Heart left ventricle (tissue), 16 donors: ENCODE measurements at places on chromosomes 3 and 15. TPM values are rescaled to one million over a fixed set of nuclear protein-coding genes. Genes with fewer than 3 reads are reported as not detected.

Gene CHAC1
- total RNA-seq = 0.72 TPM

DNA sequence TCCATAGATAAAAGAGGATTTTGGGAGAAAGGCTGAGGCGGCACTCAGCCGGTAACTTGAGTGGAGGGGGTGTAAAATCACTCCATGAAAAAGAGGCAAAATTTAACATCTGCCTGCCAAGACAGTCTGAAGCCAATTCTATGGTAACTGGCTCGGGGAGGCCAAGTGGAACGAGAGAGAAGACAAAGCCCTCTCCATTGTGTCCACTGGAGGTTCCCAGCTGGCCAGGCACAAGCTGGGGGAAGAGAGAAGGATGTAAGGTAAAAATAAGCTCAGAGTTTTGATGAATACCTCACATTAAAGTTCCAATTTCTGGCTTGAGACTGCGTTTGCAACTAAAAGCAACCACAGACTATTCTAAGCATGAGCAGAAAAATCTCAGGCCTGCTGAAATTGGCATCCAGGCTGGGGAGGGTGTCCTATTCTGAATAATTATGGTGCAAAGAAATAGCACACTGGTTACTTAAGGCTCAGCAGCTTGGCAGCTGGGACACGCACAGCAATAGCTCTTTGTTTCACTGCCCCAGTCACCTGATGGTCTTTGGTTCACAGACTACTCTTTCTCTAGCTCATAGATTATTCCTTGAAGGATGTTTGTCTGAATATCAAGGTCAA lies 48.8 kb downstream of the CHRD start:
- no peak overlapping the region for H3K4me3 ChIP-seq
- no peaks in the 10 kb centered on the region for H3K27me3 ChIP-seq
- no peak overlapping the region for H3K27ac ChIP-seq
- no peaks in the 10 kb centered on the region for H3K36me3 ChIP-seq
- no peak for DNase-seq

DNA sequence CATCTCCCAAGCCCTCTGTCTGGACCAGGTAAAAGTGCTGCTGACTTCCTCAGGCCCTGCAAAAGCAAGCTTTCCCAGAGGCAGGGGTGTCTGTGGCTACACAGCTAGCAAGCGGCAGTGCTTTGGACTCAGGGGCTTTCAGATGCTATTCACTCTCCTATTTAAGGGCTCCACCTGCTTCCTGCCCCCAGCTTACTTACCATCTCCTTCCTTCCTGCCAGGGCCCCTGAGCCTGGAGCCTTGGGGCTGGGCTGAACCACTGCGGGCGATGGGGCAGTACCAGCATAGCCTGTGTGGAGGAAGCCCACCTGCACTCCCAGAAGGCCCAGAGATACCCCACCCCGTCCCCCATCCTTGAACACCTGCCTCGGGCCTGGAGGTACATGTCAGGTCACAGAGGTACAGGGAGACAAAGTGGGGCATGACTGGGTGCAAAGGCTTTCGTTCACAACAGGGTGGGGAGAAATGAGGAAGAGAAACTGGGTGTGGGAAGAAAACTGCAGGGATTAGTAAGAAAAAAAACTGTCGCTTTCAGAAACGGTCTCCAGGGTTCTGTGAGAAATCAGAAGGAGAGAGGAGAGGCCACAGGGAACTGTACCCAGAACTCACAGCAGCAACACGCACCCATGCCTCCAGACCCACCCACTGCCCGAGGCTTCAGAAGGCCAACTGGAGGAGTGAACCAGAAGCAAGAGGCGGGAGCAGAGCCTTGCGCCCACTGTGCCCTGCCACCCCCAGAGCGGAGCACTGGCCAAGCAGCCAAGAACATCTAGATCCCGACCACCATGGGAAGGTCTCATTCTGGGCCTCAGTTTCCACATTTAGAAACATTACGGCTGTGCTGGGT lies 49.5 kb downstream of the CCDC12 start:
- H3K27me3 ChIP-seq = no peaks in the 10 kb centered on the region
- H3K4me3 ChIP-seq = no peak overlapping the region
- peak overlapping the region; percentile 94 for H3K27ac ChIP-seq
- peaks cover 89% of the 10 kb centered on the region for H3K4me1 ChIP-seq
- no peak for DNase-seq
- H3K36me3 ChIP-seq = peaks cover 41% of the 10 kb centered on the region

DNA sequence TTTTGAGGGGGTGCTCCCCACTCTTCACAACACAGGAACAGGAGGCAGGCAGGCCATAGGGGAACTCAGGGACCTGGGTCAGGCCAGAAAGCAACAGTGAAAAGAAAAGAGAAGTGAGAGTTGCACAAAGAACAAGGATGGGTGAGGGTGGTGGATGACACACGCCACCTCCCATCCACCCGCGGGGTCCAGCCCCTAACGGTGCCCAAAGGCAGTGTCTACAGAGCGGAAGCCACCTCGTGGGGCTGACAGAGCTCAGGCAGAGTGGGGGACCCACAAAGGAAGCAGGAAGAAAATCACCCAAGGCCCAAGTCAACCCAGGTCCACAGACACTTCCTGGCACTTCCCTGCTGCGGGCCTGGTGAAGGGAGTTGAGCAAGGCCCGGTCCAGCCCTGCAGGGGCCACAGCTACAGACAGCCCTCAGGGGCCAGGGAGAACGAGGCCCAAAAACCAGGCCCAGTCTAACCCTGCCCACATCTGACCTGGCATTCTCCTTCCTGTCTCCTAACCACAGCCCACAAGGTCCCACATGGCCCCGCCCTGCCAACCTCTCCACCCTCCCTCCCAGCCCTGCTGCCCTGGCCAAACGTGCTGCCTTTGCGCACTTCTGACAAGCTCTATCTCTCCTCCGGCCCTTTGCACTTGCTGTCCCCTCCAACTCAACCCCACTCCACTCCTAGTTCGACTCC lies 5.9 kb downstream of the NUP210 start:
- DNase-seq = peak; percentile 38
- H3K36me3 ChIP-seq = no peaks in the 10 kb centered on the region
- no peak overlapping the region for H3K4me3 ChIP-seq
- no peak overlapping the region for H3K27ac ChIP-seq

DNA sequence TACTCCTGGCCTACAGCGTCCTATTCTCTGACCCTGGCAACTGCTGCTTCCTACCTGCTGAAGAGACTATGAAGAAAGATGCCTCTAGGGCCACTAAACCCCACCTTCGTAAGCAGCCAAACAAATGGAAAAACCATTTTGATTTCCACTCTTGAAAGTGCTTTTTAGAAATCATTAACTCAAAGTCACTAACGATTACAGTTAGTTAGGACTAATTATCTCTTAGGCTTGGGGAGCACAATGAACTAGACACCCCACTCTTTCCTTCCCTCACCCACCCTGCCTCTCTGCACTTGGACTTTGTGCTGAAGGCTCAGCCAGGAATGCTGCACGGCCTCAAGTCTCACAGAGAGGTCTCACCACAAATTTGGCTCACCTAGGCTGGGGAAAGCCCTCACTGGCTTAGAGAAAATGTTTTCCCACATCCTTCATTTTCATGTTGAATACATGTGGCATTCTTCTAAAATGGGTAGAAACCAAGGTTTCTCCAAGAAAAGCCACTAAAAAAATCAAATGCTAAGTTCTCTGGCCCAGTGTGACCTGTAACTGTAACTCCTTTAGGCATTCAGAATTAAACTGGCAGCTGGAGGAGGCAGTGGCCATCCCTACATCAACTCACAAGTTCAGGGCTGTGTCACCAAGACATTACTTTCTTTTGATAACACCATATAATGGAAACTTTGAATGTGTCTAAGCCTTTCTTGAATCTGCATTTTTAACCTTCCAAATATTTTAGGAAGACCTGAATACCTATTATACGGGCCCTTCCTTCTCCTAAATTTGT lies 47.1 kb downstream of the NPTN start:
- peaks cover 3% of the 10 kb centered on the region for H3K4me1 ChIP-seq
- DNase-seq = no peak
- H3K27me3 ChIP-seq = no peaks in the 10 kb centered on the region
- peaks cover 100% of the 10 kb centered on the region for H3K36me3 ChIP-seq
- no peak overlapping the region for H3K27ac ChIP-seq

DNA sequence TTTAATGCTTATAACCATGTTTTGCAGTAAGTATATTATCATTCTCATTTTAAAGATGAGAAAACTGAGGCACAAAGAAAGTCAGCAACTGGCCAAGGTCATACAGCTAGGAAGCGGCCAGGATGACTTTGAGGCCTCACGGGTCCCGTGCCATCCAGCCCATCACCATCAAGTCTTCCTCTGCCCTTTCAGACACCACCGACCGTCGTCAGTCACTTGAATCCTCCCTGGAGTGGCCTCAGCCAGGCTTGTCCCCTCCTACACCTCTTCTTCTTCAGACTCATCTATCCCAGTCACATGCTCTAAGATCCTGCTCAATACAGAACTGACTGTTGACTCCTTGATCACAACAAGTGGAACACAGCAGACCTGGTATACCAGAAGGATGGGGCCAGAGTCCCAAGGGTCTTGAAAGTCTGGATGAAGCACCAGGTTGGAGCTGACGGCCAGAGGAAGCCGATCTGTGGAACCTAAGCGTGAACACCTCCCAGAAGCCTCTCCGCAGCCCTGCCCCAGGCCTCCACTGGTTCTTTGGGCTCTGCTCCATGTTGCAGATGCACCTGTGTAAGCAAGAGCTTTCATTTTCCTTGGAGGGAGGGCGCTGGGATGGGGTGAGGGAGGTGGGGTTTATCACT lies 22.1 kb downstream of the ITGA11 start:
- no peaks in the 10 kb centered on the region for H3K36me3 ChIP-seq
- H3K4me3 ChIP-seq = no peak overlapping the region
- H3K27me3 ChIP-seq = no peaks in the 10 kb centered on the region
- DNase-seq = no peak
- no peak overlapping the region for H3K27ac ChIP-seq

DNA sequence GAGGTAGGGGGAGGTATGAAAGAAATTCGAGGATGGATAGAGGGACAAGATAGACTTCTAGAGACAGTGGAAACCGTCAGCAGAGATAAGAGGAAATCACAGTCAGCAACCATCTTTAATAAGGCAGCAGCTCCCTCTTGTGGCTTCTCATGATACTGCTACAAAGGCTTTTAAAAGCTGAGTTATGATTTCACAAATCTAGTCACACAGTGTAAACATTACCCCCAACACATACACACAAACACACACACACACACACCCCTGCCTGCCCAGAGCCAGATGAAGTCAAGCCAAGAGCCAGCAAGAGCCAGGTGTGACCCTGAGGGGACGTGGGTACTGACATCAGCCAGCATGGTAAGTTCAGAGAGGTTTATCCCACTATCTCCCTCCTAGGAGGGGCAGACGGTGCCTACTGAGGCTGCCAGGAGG lies 18.9 kb upstream of the TGM5 start:
- no peak for DNase-seq
- no peak overlapping the region for H3K4me3 ChIP-seq
- no peak overlapping the region for H3K27ac ChIP-seq
- no peaks in the 10 kb centered on the region for H3K27me3 ChIP-seq

DNA sequence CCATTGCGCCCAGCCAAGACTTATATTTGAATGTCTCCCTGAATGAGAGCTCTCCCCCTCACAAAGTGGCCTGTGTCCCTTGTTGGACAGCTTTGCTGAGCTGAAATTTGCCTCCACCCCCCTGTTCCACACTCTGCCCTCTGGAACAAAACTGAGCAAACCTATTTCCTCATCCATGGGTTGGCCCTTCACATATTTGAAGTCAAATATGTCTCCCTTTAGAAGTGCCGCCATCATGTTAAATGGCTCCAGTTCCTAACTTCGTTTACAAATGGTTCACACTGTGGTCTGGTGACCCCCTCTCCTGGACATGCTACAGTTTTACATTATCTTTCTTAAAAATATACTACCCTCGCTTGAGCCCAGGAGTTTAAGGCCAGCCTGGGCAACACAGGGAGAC lies 4.6 kb downstream of the PLIN1 start:
- no peaks in the 10 kb centered on the region for H3K4me1 ChIP-seq
- H3K36me3 ChIP-seq = no peaks in the 10 kb centered on the region
- no peak overlapping the region for H3K27ac ChIP-seq
- H3K27me3 ChIP-seq = no peaks in the 10 kb centered on the region
- no peak overlapping the region for H3K4me3 ChIP-seq

DNA sequence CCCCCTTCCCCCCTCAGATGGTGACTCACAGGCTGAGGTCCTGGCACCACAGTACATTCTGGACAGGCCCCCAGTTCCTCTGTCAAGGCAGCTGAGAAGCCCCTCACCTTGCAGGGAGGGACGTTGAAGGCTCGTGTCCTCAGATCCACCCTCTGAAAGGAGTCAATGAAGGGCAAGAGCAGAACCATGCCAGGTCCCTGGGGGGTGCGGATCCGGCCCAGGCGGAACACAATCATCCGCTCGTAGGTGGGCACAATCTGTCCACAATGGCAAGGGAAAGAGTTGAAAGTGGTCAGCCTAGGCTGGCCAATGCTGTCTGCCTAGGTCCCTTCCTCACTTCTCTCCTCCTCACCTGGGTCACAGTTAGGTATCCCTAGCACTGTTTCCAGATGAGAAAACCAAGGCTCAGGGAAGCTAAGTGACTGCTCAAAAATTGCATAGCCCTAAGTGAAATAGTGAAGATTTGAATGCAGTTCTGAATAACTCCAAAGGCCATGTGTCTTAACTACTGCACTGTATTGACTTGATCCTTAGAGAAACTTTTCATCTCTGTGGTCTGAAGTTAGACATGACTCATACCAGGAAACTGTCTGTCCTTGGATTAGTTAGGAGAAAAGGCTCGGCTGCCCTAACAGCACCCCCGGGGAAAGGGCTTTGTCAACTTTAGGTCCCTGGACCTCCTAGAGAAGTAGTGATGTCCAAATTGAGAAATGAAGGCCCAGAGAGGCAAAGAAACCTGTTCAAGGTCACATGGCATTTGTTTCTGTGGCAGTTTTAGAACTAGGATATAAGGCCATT lies 2.9 kb downstream of the STOML1 start:
- H3K4me1 ChIP-seq = peaks cover 92% of the 10 kb centered on the region
- no peaks in the 10 kb centered on the region for H3K27me3 ChIP-seq
- H3K36me3 ChIP-seq = peaks cover 14% of the 10 kb centered on the region
- DNase-seq = no peak
- peak overlapping the region; percentile 90 for H3K27ac ChIP-seq
- H3K4me3 ChIP-seq = no peak overlapping the region

- H3K36me3 ChIP-seq = no peaks in the 10 kb centered on the region
- H3K27ac ChIP-seq = no peak overlapping the region
- H3K27me3 ChIP-seq = peaks cover 25% of the 10 kb centered on the region
- H3K4me3 ChIP-seq = peak overlapping the region; percentile 17
Measured at GRCh38 chr3:125957674-125958510, 11.1 kb upstream of the ROPN1B start.

Gene MCCC1
- 56.9 TPM for total RNA-seq

Gene ALS2CL
- total RNA-seq = 18.4 TPM

Gene CFAP92
- not detected for total RNA-seq

- H3K4me1 ChIP-seq = no peaks in the 10 kb centered on the region
- no peaks in the 10 kb centered on the region for H3K27me3 ChIP-seq
- no peak overlapping the region for H3K27ac ChIP-seq
- no peak overlapping the region for H3K4me3 ChIP-seq
Measured at GRCh38 chr3:52874160-52874701, 23.1 kb downstream of the STIMATE start.

GRCh38 chr15:78790027-78790426 lies 21.2 kb downstream of the ADAMTS7 start:
- H3K36me3 ChIP-seq = peaks cover 28% of the 10 kb centered on the region
- no peaks in the 10 kb centered on the region for H3K4me1 ChIP-seq
- no peaks in the 10 kb centered on the region for H3K27me3 ChIP-seq
- no peak for DNase-seq
- no peak overlapping the region for H3K27ac ChIP-seq
